Activated CD4-positive, CD25-positive, alpha-beta regulatory T cell (primary cell): ENCODE measurements at places on chromosomes 7 and 10.

DNA sequence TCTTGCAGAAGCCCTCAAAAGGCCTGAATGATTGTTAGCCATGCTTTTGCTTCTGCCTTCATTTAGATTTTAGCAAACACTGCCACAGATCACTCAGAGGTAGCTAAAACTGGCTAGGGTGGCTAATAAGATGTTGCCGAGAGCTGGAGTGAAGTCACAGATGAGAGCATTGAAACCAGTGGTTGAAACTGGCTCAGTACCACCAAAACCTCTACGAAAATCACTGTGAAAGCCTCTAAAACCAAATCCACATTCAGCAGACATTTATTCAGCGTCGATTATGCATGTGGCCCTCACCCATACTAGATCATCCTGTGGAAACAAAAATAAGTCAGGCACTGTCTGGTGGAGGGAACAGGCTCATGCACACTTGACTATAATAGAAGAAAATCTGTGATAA, 50.8 kb downstream of the PIK3CG start:
- no peak for DNase-seq

- no peak for DNase-seq
Measured at GRCh38 chr10:125193306-125193877, 33.0 kb upstream of the CTBP2 start.

GRCh38 chr7:142925413-142925812, 8.1 kb downstream of the TRPV5 start:
- no peak for DNase-seq

DNA sequence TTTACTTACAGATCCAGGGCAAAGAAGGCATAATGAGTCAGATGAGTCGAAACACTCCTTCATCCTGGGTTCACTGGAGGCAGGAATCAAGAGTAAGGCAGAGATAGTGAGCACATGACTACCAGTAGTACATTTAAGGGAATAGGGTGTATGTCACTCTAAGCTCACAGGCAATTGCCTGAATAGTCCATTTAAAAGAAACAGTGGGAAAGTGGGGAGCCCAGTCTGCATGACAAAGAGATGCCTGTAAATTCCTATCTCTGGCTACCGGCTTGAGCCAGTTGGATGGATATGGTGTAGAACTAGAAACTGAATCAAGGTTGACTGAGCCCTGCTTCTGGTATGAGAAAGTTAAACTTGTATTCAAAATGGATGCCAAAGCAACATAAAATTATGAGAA, 861.5 kb upstream of the ZWINT start:
- DNase-seq = no peak

GRCh38 chr10:130776724-130777123, 534.8 kb downstream of the TCERG1L start:
- DNase-seq = no peak

- DNase-seq = no peak
Measured at GRCh38 chr10:114271779-114272167, 32.7 kb downstream of the VWA2 start.

DNA sequence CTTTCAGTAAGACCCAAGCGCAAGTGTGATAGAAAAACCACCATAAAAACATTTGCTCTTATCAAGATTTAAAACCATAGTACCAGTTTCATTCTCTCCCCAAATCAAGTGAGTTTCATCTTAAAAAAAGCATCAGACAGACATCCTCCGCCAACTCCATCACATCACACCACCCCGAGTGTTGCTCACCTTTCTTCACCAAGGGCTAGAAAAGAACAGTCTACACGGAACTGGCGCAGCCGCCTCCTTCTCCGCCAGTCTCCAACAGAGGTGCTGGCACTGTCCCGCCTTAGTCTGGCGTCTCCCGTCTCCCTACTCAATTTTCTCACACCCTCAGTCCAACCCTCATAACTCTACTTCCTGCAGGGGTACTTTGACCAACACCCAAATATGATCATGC, 46.9 kb upstream of the WIPI2 start:
- no peak for DNase-seq

GRCh38 chr10:43237631-43238446, 29.0 kb downstream of the RASGEF1A start:
- DNase-seq = no peak

GRCh38 chr10:70991140-70992124, 103.1 kb upstream of the PCBD1 start:
- no peak for DNase-seq

GRCh38 chr7:112745635-112746034, 44.6 kb downstream of the TMEM168 start:
- no peak for DNase-seq

DNA sequence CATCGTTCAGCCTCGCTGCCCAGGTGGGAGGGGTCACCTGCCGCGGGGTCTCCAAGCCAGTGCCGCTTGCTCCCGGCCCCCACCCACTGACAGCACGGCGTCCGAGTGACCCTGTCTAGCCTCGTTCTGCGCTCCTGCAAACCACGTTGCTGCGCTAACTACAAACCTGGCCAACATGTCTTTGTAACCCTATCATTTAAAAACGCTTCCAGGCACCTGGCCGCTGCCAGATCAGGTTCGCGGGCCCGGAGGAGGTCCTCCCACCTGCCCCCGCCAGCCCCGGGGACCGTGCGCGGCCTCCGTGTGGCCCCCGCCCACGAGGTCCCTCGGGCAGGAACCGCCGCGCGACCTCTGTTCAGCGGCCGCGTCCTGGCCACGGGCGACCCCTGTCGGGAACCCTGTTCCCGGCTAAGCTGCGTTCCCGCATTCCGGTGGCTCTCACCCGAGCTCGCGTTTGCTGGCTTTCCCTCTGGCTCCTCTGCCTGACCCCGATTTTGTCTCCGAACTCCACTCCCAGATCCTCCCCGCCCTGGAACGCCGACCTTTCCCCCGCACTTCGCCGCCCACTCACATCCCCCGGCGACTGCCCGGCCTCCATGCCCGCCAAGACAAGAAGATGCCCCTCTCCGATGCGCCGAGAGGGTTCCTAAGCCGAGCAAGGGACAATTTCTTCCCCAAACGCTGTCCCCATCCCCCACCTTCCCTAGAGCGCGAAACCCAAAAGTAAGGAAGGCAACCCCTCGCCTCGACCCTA, 2.4 kb downstream of the SFMBT2 start:
- peak; percentile 33 for DNase-seq

- DNase-seq = no peak
Measured at GRCh38 chr7:16135658-16136057, 285.7 kb downstream of the CRPPA start.

- no peak for DNase-seq
Measured at GRCh38 chr10:119268871-119269506, 61.6 kb downstream of the GRK5 start.

DNA sequence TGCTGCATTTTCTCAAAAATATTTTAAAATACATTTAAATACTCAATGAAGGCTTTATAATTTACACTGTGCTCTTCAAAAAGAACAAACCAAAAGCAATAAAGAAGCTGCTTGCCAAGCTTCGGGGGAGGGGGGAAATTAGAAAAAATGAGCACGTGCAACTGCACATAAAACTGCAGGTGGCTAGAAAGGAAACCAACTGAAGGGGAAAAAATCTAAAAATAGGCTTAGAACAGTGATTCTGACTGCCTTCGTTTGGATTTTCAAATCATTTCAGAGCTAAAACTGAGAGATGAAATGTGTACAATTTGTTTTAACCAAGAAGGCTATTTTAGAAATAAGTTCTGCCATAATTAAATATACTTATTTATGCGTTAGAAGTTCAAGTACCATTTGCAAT, 61.4 kb downstream of the ABI1 start:
- DNase-seq = no peak

GRCh38 chr10:12638103-12638502, 288.8 kb downstream of the CAMK1D start:
- no peak for DNase-seq

DNA sequence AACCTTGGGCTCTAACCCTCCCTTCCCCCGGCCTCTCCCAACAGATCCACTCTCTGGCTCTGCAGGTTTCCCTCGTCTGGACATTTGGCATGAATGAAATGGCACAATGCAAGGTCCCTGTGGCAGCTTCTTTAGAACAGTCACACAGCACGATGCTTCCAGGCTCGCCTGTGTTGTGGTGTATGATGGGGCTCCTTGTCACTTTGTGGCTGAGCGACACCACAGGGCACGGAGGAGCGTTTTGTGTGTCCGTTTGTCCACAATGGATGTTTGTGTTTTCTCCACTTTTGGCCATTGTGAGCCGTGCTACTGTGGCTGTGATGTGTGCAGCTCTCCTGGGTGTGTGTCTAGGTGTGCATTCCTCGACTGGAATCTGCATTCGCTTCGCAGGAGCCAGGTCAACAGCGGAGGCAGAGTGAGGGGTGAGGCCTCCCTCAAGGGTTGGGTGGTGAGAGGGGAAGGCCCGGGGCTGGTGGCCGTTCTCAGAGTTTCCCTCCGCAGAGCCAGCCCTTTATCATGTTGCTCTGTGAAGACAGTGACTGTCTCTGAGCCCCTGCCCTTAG, 22.3 kb upstream of the SHH start:
- DNase-seq = no peak

DNA sequence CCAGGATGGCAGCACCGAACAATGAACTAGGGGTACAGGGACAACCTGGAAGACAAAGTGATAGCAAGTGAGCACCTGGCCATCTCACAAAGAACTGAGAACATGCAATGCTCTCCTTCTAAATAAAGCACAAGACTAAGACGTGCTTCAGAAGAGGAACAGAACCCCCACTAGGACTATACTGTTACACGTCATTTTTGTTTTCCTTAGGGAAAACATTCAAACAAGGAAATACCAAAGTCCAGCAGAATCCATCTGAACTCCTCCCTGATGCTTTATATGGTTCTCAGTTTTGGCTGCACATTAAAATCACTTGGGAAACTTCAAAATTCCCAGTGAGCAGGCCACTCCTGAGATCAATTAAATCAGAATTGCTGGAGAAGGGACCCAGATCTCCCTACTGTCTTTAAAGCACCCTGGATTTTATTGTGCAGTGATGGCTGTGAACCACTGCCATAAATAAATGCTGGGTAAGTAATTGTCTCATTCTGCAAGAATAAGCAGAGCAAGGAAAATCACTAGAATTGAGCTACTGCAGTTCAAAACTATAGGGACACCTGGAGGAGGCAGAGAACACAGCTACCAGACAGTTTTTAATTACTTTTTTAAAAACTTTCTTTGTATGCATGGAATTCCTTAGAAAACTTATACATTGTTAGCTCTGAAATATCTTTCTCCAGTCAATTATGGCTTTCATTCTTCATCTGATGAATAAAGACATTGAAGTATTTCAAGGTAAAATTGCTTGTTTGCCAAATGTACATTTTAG, 866.5 kb upstream of the GHITM start:
- DNase-seq = no peak

GRCh38 chr10:118501637-118502440, 93.6 kb downstream of the PRLHR start:
- DNase-seq = no peak

DNA sequence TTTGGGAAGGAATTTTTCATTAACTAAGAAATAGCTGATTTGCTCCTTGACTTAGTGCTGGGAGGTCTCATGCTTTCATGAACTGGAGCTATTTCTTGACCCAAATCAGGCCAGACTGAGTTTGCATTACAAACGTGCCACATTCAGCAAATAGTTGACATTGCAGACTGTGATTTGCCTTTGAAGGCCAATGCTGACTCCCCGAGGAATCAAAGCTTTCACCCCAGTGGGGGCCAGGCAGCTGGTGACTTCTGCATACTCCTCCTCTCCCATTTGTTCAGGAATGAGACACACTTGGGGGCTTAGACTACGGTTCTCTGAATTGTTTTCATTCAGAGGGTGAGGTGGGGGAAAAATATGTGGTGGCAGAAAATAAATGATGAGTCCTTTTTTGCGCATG, 111.0 kb upstream of the JAZF1 start:
- DNase-seq = no peak

GRCh38 chr10:78627254-78627795, 441.4 kb upstream of the ZMIZ1 start:
- DNase-seq = no peak

DNA sequence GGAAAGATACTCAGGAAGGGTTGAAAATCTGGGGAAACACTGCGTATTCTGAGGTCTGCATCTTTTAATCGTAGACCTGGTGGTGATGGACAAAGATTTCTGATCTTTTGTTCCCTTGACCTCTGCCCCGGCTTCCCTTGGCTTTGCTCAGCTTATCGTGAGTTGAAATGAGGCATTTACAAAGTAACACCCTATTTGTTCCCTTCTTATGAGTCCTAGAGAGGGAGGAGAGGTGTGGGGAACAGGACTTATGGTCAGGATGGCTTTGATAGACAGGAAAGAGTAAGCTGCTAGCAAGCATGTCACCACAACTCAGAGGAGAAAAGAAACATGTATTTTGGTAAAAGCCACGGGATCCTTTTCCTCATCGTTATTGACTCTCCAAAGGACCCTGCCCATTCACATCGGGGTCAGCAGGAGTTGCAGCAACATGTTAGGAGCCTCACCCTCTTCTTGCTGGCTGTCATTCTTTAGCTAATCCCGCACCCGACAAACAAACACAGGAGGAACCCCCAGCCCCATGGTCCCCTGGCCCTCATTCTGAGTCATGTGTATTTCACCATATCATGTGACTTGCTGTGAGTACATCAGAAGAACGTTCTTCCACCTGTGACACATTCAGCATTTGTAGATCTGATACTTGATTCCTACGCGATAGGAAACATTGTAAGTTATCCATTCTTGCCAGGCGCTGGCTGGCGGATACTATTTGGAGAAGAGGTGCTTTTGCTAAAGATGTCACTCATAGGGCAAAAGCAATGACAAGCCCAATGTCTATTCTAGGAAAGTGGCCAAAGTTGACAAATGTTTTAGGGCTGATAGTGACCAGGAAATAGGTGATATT, 170.1 kb downstream of the RTKN2 start:
- DNase-seq = no peak

GRCh38 chr10:20162123-20162522, 345.9 kb downstream of the PLXDC2 start:
- no peak for DNase-seq

DNA sequence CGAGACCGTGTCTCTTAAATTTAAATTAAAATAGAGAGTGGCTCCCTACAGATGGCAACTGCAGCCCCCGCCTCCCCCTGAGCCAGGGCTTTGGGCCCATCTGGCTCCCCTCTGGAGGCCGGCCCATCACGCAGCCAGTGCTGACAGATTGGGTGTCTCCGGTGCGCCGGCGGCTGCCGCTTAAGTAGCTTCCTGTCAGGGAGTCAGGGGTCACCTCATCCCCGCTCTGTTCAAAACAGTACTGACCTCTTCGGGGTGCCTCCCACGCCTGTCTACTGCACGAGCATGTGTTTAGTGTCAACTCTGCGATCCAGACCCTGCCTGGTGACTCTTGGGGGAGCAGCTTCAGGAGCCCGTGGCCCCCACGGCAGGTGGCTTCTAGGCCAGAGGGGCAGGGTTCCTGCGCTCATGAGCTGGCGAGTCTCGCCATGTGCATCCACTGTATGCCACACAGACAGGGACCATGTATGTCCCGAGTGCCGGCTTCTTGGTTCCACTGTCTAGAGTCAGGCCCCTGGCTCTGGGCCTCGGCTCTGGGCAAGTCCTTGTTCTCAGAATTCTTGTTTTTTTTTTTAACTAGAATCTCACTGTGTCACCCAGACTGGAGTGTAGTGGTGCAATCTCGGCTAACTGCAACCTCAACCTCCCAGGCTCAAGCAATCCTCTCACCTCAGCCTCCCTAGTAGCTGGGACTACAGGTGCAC, 36.1 kb downstream of the KCTD7 start:
- DNase-seq = no peak

GRCh38 chr7:119900996-119901672, 371.8 kb upstream of the KCND2 start:
- no peak for DNase-seq

- no peak for DNase-seq
Measured at GRCh38 chr7:125391921-125392320, 462.3 kb upstream of the POT1 start.
